ENCODE measurements at places on chromosomes 6 and 20.

DNA sequence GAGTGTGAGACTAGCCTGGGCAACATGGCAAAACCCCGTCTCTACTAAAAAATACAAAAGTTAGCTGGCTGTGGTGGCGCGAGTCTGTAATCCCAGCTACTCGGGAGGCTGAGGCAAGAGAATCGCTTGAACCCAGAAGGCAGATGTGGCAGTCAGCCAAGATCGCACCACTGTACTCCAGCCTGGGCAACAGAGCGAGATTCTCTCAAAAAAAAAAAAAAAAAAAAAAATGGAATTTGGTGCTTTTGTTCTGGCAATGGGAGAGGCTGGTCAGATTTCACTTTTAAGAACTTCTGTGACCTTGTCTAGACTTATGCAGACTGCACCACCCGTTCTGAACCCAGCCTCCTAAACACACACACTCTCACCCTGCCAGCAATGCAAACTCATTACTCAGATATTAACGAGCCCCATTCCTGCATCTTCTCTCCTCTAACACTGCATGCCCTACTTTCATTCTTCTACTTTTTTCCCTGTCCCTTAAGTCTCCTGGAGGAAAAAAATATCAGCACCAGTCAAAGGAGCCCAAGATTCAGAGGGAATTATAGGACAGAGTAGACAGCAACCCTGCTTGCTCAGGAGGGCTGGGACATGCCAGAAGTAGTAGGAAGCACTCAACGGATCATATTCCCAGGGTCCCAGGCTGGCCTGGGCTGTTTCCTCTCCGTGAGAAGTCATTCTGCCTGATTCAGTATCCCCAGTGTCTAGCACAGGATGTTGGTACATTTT, 4.4 kb downstream of the MOCS1 start:
- no peak for DNase-seq

- no peak for DNase-seq
These were observed 110.5 kb downstream of the LRFN2 start for GRCh38 chr6:40476673-40477072.

GRCh38 chr6:53090576-53090975, 25.4 kb downstream of the FBXO9 start:
- no peak for DNase-seq

DNA sequence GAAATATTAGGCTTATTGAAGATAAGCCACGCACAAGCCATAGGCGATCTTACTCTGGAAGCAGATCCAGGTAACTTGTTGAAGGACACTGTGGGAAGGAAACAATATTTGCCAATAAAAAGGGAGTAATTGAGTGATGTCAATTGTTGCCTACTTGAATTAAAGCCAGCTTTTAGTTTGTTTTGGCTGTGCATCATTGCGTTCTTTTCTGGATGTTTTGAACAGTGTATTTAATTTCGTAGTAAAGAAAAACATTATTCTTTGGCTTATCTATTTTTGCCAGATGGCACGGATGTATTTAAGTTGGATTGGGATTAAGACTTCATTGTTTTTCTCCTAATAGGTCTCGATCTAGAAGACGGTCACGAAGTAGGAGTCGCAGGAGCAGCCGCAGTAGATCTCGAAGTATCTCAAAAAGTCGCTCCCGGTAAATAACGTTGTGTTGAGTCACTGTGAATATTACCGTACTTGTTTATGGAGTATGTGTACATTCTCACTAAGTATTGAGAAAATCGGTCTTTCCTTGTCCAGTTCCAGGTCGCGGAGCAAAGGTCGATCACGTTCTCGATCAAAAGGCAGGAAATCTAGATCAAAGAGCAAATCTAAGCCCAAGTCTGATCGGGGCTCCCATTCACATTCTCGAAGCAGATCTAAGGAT, 2.6 kb downstream of the SRSF6 start:
- DNase-seq: no peak

DNA sequence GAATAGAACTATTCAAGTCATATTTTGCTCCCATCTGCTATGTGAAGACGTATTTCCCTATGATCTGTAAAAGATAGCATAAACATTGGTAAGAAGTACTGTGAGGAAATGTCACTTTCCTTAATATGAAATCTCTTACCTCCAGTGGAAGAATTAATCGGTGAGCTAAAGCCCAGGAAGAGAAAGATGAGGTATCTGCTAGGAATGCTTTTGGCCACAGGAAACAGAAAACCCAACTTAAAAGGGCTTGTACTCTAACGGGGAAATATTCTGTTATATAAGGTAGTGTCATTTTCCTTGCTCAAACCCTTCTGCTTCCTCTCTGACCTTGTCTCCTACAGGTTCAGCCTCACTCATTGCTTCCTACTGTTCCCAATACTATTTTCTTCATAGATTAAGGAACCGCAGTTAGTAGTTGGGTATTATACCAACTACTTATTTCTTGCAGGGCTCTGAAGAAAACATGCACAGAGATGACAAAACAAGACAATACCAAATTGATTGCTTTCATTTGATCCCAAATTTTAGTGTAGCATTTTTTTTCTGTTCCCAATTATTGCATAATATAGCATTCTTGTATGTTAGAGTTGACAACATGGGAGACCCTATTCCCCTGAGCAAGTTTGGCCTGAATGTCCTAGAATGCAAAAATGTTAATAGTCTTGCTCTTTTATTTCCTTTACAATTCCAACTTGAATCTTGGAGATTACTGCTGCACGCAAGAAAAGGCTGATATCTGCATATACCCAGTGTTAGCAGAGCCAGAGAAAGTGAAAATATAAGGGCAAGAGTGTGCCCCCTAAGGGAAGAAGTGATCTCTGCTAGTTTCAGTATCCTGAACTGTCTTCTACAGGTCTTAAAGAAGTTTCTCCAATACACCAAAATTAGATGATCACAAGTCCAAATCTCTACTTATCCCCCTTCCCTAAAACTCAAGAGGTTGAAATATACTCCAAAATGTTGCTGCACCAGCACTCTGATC, 65.3 kb downstream of the AFG1L start:
- no peak for DNase-seq

- no peak for DNase-seq
These were observed 1.8 kb downstream of the ZDHHC14 start for GRCh38 chr6:157382821-157383220.

GRCh38 chr20:4513720-4514119, 208.0 kb upstream of the PRND start:
- DNase-seq: no peak

Data from NCI-H2107 (cell line).